ENCODE measurements at places on chromosomes 11 and 22.

DNA sequence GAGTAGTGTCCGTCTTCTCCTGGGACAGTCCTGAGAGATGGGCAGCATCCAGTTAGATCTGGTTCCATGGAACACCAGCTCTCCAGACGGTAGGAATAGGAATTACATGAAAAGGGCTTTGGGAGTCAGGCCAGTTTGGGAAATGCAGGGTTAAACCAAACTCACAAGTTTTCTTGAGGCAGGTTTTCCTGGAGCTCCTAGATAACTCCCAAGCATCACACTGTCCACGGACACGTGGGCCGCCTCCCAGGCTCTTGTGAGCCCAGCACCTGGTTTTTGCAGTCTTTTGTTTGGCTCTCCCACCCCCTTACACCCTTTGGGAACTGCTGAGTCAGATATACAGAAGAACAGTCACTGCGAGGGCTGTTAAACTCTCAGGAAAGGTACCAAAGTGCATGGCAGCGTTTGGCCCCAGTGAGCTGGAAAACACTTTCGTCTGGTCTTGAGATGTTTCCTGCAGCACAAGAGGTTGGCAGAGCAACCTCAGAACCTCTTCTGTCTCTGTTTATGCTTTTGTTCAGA lies 90.0 kb downstream of the BCR start:
- DNase-seq = no peak

DNA sequence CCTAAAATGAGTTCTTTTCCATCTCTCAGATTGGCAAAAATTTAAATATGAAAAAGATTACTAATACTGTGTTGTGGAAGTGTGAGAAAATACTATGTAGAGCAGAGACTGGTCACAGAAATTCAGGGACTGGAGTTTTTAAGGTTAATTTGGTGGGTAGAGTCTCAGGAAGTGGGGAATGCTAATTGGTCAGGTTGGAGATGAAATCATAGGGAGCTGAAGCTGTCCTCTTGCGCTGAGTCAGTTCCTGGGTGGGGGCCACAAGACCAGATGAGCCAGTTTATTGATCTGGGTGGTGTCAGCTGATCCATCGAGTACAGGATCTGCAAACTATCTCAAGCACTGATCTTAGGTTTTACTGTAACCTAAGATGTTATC lies 29.4 kb upstream of the TMEM86A start:
- DNase-seq = no peak

DNA sequence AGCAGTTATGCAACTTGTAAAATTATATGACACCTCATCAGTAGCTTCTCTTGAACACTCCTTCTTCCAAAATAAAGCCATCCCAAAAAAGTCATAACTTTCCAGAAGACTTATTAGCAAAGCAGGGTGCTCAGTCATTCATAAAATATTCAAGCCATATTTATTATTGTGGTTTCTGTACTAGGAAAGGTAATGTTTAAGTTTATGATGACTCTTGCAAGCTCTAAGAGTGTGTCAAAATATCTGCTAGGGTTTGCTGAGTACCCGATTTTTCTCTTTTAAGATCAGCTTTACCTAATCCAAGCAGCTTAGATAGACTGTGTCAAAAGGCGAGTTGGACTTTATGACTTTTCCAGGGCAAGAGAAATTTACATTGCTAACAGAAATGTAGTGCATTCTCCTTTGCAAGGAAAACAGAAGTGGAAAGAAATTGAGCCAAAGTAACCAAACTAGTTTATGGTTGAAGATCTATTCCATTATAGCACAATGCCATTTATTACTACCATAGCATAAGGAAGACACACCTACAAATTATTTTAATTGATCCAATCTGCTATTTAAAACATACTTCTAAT lies 98.0 kb upstream of the SOX6 start:
- no peak for DNase-seq

DNA sequence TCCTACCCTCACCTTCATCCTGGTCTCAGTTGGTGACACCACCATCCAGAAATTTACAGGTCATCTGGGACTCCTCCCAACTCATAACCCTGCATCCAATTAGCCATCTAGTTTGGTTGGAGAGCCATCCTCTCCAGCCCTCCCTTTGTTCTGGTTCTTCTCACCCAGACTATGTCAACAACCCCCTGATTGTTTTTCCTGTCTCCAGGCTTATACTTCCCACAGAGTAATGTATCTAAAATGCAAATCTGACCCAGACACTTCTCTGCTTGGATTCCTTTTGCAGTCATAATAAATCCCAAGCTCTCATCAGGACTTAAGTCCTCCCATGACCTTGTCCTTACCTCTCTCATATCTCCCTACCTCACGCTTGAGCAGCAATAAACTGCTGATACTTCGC lies 3.0 kb downstream of the TTC12 start:
- DNase-seq = no peak

- no peak for DNase-seq
Observed at GRCh38 chr22:27504360-27505253, 296.9 kb downstream of the MN1 start.

DNA sequence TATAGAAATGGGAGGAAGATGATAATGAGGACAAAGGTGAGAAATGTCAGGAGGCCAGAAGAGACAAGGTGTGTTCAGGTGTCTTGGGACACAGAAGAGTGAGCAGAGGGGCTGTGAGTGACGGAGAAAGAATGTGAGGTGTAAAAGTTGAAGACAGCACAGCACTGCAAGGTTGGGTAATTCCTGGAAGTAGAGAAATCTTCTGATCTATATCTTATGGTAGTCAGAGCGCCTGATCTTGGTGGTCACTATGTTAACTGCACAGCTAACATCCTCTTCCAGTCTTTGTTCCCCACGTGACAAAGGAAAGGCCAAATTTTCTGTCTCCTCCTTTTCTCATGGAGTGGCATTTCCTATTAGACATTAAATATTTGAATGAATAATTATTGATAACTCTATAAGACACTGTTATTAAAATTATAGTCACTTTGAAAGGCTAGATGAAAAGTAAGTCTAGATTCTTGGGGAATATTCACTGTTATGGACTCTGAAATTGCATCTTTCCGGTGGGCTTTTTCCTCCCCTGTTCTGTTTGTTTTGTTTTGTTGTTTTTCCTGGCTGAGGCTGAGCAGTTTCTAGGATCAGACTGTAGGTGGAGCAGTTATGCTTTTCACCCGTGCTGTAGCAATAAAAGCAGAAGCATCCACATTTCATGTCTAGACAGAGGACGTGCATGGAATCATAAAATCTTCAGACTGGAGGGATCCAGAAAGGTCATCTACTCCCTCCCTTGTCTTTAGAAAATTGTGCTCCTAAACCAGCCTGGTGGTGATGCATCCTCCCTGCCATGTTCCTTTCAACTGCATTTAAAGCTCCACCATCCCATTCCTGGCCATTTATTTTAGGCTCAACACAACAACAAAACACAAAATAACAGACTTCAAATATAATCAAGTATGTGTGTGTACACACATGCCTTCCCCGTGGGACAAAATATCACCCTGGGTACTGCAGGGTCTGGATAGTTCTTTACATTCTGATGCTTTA lies 26.6 kb downstream of the SC5D start:
- DNase-seq = no peak

- no peak for DNase-seq
Observed at GRCh38 chr22:46681010-46681409, 57.0 kb downstream of the CERK start.

All from testis (tissue), 5 donors.